Right cardiac atrium (tissue), 5 donors: ENCODE measurements at places on chromosomes 3 and 15. TPM values are rescaled to one million over a fixed set of nuclear protein-coding genes. Genes with fewer than 3 reads are reported as not detected.

DNA sequence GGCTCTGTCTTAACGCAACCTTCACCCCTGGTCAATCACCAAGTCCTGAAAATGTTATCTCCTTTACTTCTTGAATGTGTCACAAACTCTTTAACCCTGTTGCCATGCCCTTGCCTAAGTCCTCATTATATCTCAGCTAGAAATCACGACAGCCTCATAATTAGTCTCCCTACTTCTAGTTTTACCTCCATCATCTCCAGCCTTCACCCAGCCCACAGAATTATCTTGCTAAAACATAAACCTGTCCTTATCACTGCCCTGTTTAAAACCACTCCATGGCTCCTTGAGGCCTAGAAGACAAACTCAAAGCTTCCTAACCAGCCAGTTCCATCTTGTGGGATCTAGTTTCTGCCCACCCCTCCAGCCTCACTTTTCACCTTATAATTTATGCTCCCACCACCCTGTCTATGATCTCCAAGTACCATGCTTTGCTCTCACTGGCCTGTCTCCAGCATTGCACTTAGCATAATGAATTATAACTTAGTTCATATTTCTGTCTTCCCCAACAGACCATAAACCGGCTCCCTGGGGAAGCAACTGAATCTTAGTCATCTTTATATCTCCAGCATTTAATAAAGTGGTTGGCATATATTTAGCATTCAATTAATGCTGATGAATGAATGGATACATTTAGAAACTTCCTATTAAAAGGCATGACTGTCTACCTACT, 39.2 kb downstream of the GPR176 start:
- no peak for DNase-seq

DNA sequence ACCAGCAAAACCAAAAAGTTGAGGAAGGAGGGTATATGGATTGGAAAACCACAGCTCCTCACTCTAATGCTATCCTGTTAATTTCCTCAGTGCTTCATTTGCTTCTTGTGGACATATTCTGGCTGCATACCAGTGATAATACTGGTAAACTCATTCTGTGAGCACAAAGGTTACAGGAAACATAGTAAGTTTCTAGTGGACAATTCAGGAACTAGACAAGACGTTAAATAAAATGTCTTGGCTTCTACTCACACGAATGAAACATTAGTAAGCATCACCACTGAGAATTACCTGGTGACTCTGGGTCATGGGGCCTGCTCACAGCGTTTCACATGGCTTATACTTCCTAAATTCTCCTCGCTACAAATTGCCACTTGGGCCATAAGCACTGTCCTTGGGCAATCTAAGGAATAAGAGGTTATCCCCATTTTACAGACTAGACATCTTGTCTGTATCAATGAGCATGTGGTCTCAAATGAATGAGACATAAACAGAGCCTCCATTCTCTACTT, 20.1 kb upstream of the PPIB start:
- DNase-seq, result no peak

DNA sequence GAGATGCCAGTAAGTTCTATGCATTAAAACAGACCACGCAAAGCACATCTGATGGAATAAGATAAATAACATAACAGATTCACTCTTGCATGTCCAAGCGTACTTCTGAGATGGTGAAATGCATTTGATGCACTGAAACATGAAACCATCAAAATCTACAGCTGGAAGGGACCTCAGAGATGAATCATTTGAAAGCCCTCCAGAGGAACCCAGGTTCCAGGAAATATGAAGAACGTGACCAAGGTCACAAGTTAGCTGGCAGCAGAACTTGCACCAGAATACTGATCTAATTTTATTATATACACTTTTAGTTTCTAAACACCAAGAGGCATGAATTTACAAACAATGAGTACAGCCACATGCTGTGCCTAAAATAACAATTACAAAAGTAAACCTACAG, 957.1 kb downstream of the FHIT start:
- DNase-seq, result no peak

DNA sequence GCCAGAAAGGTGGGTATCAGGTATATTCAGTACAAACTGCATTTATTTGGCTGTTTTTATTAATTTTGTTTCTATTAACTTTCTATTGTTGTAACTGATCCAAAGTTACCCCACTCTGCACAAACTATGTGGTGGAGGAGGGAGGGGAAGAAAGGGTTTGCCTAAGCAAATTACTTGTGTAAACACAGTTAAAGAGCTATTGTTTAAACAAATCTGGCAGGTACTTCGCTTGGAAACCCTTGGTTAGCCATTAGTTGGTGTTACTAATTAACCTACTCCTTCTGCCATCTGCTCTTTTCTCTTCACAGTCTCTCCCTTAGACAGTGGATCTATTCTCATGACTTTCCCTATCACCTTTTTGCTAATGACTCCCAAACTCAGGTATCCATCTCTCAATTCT, 328.4 kb upstream of the NECTIN3 start:
- DNase-seq, result no peak

GRCh38 chr3:126351086-126351770, 6.0 kb downstream of the KLF15 start:
- peak; percentile 55 for DNase-seq

TMCO5A gene
- not detected for polyA plus RNA-seq

UBE2E2 gene
- 32.3 TPM for polyA plus RNA-seq
